ENCODE measurements at places on chromosomes 5 and 9.

GRCh38 chr9:87333802-87334201 lies 163.9 kb upstream of the DAPK1 start:
- DNase-seq: no peak

GRCh38 chr5:80541392-80541791 lies 28.7 kb downstream of the ANKRD34B start:
- DNase-seq: no peak

- DNase-seq: no peak
These were observed 21.9 kb downstream of the MOCS2 start for GRCh38 chr5:53087621-53088121.

- DNase-seq: no peak
These were observed 82.5 kb upstream of the ZBTB43 start for GRCh38 chr9:126722252-126722921.
